ENCODE measurements at places on chromosomes 16 and 17.

DNA sequence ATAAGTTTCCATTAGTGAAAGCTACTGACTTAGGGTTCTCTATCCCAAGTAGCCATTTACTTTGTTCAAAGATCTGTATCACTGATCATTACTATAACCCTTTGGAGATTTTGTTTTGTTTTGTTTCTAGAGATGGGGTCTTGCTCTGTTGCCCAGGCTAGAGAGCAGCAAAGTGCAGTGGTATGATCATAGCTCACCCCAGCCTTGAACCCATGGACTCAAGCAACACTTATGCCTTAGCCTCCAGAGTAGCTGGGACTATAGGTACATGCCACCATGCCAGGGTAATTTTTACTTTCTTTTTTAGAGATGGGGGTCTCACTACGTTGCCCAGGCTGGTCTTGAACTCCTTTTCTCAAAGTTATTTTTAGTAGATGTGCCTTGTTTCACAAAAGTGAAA is 154.7 kb downstream of the KCNJ2 start:
- no peak for DNase-seq

- DNase-seq = no peak
These were observed 65.4 kb upstream of the ZFHX3 start for GRCh38 chr16:73113336-73113735.

DNA sequence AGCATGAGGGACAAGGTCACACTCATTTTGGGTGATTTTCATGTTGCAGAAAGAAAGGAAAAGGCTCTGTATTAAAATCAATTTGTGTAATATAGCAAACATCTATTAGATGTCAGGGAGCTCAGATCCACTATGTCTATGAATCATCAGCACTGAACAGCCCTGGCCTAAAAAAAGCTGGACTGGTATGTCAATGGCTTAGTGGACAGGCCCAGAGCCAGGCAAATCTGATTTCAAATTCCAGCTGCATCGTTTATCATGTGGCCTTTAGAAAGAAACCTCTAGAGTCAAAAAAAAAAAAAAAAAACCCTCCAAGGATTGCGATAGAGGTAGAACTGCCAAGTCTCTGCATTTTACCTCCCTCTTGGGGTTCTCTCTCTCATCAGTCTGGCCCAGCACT is 5.4 kb downstream of the GAS7 start:
- no peak for DNase-seq

- DNase-seq = no peak
These were observed 23.8 kb downstream of the ADCY7 start for GRCh38 chr16:50289950-50290764.
